ENCODE measurements at places on chromosomes 5 and 9.
A peak's percentile ranks its signal among the peaks of the same experiment; 100 is the strongest.

- no peak for DNase-seq
Measured at GRCh38 chr5:56973473-56973872, 21.6 kb upstream of the MIER3 start.

DNA sequence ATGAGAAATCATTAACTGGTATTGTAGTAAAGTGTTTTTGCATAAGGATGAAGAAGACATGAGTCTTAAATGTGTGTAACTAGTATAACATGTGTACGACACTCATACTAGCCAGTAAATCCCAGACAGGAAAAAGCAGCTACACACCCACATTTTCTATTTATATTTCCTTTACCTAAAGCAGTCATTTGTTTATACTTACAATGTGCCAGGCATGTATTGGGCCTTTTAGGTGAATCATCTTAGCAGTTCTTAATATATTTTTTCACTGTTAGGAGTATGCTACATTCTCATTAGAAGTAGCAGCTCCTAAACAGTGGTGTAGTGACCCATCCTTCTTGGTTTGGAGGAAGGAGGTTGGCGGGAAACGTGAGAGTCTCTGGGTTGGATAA, 55.8 kb upstream of the TMC1 start:
- no peak for DNase-seq

- DNase-seq: no peak
Measured at GRCh38 chr9:99431103-99431502, 209.0 kb downstream of the SEC61B start.

DNA sequence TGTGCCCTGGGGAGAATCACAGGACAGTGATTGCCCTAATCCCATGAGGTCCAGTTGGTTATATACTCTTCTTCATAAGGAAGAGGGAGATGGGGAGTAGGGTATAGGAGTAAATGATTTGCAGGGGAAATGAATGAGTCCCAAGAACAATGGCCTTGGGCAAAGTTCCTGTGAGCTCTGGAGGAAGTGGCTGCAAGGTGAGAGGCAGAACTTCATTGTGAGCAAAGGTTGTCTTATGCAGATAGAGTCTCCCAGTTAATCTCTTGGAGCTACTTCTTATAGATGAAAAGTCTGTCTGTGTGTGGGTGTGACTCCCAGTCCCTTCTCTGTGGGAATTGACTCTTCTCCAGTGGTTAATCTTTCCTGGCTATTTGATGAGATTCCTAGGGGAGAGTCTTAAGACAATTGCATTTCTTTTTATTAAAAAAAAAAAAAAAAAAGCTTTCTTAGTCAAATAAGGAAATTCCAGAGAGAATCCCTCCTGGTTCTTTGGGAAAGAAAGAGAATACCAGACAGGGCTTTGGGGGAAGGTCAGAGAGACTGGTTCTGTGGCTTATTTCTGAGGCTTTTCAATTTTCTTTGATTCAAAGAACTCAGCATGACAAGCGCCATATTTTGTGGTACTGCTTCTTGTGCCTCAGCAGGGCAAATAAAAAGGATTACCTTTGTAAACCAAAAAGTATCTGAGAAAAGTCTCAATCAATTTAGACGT, 33.6 kb upstream of the MEGF10 start:
- no peak for DNase-seq

DNA sequence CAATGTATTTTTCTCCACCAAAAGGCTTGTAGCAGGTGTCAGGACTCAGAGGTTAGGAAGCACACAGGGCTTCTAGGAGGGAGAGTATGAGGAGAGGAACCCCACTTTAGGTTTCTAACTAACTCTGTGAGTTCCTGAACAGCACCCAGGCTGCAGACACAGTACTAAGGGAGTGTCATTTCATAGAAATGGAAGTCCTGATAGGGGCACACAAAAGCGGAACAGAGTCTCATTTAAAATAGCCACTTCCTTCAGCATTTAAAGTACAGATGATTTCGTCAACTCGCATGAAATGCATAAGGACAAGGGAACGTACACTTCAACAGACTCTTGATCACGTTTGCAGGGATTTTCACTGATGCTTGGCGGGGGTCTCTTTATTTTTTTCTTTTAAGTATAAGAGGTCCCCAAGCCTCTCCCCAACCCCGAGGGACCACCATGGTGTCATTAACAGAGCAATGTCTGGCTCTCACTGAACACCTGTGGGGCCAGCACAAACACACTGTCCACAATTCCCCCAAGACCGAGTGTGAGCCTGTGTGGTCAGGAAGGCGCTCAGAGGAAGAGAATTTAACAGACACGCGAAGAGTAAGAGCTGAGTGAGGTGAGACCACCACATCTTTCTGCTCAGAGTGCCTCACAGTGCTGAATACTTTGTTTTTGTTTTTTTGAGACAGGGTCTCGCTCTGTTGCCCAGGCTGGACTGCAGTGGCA, 82.3 kb downstream of the SECISBP2 start:
- DNase-seq: no peak

DNA sequence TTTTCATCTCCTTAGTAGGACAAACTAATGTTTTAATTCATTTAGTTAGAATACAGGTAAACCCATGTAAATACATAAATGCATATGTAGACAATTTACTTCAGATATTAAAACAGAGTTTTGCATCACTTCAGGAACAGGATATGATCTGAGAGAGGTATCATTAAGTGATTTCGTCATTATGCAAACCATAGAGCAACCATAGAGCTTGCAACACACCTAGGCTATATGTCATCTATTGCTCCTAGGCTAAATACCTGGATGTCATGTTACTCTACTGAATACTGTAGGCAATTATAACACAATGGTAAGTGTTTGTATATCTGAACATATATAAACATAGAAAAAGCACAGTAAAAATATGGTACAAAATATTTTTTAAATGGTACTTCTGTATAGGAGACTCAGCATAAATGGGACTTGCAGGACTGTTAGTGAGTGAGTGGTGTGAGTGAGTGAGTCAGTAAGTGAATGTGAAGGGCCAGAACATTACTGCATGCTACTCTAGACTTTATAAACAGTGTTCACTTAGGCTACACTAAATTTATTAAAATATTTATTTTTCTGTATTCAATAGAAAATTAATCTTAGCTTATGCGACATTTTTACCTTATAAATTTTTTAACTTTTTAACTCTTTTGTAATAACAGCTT, 1377.5 kb upstream of the CDH9 start:
- DNase-seq: no peak

GRCh38 chr5:14204785-14205321, 61.7 kb downstream of the TRIO start:
- DNase-seq: no peak

GRCh38 chr9:136603901-136604814, 58.3 kb upstream of the NOTCH1 start:
- no peak for DNase-seq

GRCh38 chr5:151772029-151772845, 483 bp downstream of the G3BP1 start:
- no peak for DNase-seq

- no peak for DNase-seq
Measured at GRCh38 chr5:179803651-179804554, 2.8 kb downstream of the MGAT4B start.

- DNase-seq: no peak
Measured at GRCh38 chr5:40204144-40204543, 475.6 kb upstream of the PTGER4 start.

GRCh38 chr5:130166839-130167490, 262.7 kb downstream of the CHSY3 start:
- DNase-seq: no peak

DNA sequence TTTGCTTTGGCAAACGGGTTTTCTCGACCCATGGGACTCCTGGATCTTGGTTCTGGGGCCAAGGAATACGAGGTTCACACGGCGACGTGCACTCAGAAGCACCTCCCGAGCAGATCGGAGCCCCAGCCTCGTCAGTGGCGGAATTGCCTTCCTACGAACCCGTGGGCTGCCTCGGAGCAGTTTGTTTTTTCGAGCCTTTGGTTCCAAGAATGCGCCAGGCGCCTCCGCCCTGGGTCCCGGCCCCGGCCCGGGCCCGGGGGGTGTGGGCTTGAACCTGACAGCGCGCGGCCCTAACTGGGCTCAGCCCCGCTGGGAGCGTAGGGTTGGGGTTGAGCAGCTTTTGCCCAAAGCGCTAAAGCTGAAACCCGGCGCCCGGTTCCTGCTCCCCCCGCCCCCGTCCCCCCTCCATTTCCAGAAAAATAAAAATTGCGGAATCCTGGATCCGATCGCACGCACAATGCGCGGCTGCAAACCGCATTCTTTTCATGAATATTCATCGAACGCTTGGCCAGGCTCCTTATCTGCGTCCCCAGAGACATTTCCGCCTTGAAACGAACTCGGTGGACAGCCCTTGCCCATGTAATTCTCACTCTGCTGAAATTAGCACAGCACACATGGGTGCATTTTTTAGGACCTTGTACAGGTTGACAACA, 1.0 kb downstream of the BASP1 start:
- peak; percentile 15 for DNase-seq

GRCh38 chr5:109168151-109168550, 241.6 kb downstream of the PJA2 start:
- no peak for DNase-seq

DNA sequence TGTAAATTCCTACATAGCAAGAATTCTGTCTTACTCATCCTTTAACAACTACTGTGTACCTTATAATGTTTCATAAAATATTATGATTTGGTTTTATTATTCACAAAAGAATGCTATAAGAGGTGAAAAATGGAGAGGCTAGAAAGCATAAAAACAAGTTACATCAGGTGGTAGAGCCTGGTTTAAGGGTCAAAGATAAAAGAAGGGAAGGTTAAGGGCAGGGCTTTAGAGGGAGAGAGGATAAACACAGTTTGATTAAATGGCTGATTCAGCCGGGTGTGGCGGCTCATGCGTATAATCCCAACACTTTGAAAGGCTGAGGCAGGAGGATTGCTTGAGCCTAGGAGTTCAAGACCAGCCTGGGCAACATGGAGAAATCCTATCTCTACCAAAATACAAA, 40.4 kb upstream of the HSPB3 start:
- no peak for DNase-seq

DNA sequence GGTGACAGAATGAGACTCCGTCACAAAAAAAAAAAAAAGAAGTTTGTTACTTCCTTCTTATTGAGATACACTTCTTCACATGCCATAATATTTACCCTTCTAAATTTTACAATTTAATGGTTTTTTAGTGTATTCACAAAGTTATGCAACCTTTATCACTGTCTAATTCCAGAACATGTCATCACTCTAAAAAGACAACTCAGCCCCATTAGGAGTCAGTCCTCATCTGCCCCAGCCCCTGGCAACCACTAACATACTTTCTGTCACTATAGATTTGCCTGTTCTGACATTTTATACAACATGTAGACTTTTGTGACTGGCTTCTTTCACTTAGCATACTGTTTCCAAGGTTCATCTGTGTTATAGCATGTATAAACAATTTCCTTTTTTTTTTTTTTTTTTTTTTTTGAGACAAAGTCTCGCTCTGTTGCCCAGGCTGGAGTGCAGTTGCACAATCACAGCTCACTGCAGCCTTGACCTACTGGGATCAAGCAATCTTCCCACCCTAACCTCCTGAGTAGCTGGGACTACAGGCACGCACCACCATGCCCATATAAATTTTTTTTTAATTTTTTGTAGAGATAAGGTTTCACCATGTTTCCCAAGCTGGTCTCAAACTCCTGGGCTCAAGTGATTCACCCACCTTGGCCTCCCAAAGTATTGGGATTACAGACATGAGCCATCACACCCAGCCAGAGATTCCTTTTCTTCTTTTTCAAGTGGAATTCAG, 18.0 kb downstream of the AQP3 start:
- DNase-seq: no peak

DNA sequence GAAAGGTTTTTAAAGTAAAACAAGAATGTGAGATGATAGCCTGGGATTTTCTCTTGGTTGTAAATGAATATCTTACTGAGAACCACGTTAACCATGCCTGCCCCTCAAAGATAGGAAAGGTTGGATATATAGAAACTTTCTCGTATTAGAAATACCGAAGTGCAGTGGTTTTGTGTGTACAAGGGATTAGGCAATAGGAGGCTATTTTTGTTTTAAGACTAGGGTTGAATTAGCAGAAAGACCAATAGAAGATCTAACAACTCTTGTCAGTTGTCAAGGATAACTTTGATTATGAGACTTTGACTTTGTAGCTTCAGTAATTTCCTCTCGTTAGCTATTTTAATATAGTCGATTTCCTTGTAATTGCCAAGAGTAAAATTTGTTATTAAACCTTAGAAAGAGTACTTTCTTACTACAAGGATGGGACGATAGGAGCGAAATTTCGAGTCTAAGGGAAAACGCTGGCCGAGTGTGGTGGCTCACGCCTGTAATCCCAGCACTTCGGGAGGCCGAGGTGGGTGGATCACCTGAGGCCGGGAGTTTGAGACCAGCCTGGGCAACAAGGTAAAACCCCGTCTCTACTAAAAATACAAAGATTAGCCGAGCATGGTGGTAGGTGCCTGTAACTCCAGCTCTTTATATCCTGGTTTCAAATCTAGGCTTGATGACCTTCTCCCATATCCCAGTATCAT, 838 bp downstream of the POLK start:
- DNase-seq: no peak

DNA sequence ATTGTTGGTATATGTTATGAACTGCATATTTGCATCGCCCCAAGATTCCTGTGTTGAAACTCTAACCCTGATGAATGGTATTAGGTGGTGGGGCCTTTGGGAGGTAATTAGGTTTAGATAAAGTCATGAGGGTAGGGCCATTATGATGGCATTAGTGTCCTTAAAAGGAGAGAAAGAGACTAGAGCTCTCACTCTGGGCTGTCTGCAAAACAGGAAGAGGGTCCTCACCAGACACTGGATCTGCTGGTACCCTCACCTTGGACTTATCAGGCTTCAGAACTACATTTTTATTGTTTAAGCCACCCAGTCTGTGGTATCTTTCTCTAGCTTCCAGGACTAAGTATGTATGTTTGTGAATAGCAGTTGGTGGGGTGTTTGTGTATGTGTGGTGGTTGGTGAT, 68.9 kb downstream of the MACIR start:
- no peak for DNase-seq

DNA sequence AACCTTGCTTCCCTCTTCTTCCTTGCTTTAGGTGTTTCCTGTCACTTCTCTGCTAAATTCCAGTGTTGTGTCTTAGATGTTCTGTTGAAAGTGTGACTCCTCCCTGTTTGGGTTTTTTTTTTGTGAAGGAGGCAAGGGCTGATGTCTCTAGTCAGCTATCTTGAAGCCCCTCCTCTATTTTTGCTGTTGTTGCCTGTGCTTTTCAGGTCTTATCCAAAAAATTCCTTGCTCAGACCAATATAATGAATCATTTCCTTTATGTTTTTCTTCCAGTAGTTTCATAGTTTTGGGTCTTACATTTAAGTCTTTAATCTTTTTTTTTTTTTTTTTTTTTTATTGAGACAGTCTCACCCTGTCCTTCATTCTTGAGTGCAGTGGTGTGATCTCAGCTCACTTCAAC, 22.3 kb downstream of the RIC1 start:
- no peak for DNase-seq

DNA sequence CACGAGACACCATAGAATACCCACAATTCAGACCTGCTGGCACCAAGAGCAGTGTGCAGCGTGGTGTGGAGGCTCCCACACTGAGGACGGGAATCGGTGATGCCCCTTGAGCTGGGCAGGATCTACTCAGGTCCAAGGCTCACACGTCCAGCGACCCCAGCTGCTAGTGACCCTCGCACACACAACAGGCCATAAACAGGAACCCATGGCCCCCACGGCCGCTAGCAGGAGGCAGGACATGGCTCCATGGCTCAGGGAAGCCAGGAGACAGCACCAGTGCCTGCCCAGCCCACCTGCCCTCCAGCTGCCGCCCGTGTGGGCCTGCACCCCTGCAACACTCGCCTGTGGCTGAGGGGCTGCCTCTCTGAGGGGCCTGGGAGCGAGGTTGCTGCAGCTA, 43.4 kb upstream of the SLC9A3 start:
- no peak for DNase-seq

Measured in right renal cortex interstitium (tissue), 3 donors.